ENCODE measurements at places on chromosomes 1 and 21.

- DNase-seq = no peak
These were observed 556.0 kb downstream of the PTPRC start for GRCh38 chr1:199194862-199195261.

GRCh38 chr1:40140211-40140973, 20.8 kb upstream of the RLF start:
- no peak for DNase-seq

DNA sequence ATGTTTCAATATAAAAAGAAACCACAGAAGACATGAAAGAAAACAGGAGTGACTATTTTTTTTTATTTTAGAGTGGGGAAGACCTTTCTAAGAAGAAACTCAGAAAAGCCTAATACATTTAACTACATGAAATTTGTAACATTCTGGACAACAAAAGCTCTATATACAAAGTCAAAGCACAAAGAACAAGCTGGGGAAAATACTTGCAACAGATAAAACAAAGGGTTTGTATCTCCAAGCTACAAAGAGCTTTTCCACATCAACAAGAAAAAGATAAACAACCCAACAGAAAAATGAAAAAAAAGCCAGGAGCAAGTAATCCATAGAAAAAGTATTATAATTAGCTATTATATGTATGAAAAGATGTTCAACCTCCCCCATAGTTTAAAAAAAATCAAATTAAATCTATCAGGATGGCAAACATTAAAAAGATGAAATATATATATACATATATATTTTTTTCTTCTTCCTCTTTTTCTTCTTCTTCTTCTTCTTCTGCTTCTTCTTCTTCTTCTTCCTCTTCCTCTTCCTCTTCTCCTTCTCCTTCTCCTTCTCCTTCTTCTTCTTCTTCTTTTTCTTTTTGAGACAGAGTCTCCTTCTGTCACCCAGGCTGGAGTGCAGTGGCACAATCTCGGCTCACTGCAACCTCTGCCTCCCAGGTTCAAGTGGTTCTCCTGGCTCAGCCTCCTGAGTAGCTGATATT, 49.1 kb upstream of the EPS8L3 start:
- no peak for DNase-seq

DNA sequence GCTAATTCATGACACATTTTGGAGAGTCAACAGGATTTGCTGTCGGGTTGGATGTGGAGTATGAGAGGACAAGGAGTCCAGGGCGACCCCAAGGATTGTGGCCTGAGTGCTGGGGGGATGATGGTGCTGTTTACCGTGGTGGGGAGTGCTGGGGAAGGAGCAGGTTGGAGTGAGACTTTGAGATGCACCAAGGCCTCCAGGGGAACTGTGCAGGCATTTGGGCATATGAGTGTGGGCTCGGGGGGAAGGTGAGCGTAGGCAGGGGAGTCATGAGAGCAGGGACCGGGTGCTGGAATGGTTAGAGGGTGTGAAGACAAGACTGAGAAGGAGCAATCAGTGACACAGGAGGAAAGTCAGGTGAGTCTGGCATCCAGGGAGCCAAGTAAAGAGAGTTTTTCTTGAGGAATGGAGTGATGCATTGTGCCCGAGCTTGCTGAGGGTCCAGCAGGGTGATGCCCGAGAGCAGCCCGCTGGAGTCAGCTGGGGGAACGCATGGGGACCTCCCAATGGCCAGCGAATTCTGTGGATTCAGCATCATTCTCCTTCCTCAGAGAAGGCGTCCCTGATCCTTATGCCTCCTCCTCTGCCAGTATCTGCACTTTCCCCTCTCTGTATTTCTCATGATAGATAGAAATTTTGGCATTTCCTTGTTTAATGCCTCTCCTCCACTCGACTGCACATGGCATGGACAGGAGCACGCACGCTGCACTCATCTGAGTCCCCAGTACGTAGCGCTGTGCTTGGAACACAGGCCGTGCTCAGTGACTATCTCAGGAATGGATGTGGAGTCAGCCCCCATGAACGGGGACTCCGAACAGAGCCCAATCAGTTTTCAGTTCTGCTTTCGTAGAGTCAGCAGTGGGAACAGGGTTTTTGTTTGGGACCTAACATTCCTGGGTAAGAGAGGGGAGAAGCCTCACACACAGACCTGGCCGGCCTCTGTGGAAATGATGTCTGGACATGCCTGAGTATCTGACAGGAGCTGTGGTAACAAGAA, 52.1 kb upstream of the ETV3 start:
- no peak for DNase-seq

DNA sequence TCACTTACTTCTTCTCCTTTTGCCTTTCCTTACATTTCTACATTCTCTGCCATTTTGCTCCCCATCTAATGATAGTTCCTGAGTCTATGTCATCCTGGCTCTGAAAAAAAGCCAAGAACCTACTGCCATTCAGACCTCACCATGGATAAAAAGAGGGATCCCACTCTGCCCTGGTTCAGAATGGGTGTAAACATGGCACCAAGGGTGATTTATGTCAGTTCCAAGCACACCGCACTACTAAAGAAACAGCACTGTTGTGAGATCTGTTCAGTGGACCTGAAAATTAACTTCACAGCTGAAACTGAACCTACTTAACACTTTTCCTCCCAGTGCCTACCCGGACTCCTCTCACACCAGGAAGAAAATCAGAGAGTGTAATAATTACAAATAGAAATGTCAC, 72.3 kb upstream of the NTPCR start:
- no peak for DNase-seq

GRCh38 chr1:205013683-205014367, 29.2 kb upstream of the CNTN2 start:
- DNase-seq = no peak

DNA sequence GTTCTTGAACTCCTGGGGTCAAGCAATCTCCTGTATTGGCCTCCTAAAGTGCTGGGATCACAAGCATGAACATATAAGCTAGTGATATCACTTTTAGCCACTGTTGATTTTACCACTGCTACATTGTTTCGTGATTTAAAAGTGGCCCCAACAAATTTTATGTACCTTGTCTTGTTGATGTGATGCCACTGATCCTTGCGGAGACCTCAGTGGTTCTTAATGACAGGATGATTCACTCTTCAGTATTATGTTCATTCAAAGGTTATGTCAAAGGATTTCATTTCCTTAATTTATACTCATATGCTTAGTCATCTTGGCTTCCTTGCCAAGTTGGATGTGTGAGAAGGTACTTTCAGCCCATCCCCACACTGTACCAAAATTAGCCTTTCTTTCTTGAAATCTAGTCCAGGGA, 12.1 kb downstream of the PRKACB start:
- DNase-seq = no peak

DNA sequence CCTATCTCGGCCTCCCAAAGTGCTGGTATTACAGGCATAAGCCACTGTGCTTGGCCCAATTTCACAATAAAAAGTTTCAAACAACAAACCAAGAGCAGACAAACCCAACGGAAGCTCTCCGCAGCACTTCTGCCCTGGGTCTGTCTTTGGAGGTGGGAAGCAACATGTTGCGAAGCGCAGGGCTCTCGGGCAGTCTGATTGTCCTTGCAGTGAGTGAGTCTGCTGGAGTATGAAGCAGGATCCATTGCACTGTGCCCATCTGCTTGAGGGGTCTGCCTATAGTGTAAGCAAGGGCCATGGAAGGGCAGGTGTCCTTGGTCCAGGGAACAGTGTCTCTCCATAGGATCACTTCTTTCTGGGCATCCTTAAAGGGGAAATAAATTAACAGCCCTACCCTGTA, 14.6 kb upstream of the PARP1 start:
- DNase-seq = no peak

DNA sequence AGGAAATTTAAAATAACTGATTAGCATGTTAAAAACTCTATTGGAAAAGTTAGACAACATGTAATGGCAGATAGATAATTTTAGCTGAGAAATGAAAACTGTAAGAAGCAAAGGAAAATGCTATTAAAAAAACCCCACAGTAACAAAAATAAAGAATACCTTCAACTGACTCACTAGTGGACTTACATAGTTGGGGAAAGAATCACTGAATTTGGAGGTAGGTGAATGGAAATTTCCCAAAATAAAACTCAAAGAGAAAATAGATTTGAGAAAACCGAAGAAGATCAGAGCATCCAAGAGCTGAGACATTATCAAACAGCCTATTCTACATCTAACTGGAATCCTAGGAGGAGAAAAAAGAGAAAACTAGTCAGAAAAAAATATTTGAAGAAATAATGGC, 34.7 kb downstream of the PDE4B start:
- DNase-seq = no peak

DNA sequence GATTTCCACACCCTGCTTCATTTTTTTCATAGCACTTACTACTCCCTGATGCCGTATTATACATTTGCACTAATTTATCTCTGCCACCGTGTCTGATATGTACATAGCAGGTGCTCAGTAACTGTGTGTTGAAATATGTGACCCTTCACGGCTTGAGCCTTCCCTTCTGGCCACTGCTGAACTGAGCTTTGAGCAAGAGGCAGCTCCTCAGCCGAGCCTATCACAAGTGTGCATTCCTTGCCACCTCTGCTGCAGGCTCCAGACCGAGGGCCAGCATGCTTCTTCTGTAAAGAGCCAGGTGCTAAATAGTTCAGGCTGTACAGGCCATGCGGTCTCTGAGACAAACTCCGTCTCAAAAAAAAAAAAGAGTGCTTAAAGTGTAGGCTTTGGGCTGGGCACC, 22.6 kb downstream of the PLEKHM2 start:
- DNase-seq = no peak
